ENCODE measurements at places on chromosomes 11 and 22.

DNA sequence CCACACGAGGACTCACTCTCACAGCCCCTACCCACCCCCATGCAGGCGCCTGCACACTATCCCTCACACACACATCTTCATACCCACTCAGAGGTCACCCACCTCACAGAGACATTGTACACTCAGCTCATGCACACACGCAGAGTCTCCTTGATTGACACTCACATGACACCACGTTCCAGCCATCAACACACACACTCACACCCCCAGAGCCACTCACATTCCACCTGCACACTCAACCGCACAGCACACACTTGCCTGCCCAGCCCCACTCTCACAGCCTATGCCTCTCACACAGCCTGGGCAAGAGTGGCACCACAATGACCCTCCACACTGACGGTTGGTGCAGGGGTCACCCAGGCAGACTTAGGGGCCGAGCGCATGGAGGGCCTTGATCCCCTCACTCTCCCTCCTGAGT, 2.2 kb downstream of the SPI1 start:
- DNase-seq, result no peak

DNA sequence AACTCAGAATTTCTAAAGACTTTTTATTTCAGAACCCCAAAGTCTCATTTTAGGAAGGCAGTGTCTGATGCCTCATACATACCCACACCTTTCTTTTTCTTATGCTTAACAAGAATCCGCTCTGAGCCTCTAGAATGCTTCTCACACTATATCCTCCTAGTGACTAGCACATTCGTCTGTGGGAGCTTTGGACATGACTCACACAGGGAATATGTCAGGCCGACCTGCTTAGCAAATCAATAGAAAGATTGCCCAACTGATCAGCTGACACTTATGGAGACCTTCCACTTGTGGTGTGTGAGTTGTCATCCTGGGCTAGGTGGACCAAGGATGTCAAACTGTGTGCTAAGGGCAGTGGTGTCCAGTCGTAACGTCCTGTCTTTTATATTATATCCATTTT, 129.9 kb upstream of the TTC12 start:
- DNase-seq, result no peak

DNA sequence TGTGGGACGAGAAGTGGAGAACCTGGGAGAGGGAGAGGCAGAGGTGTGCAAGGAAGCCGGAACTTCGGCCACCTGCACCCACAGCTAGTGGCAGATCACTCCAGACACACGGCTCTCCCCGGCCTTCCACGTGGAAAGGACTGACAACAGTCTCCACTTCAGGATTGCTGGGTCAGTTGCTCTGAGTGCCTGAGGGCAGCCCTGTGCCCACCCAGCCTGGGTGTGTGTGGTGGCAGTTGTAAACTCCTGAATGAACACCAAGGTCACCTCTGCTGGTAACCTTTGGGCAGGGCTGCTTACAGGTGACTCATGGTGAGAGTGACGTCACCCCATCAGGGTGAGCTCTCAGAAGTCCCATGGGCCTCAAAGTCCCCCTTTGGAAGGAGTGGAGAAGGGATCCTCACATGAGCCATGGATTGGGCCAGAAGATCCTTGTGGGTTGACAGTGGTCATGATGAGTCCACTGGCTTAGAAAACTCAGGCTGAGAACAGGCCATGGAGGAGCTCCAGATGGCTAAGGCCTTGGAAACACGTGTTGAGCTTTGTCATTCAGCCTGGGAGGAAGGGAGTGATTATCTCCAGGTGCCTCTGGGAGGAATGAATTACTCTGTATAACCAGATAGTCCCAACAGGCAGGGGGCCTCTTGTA, 71.3 kb downstream of the BCR start:
- DNase-seq, result no peak

DNA sequence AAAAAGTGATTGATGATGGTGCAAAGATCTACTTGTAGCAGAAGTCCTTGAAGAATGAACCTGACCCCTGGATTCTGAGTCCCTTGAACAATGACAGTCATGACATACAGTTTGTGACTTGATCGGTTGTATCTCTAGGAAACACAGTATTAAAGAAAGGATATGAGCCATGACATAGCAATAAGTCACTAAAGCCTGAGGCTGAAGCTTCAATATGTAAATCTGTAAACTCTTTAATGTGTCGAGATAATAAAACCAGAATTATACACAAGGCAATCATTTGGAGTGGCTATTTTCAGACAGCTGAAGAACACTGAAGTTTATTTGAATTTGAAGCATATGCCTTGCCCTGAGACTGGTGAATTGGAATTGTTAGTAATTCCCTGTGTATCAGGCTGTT, 911.5 kb upstream of the RAG2 start:
- DNase-seq, result no peak

- peak; percentile 18 for DNase-seq
These were observed 120.5 kb downstream of the CACNA1I start for GRCh38 chr22:39690881-39691605.

DNA sequence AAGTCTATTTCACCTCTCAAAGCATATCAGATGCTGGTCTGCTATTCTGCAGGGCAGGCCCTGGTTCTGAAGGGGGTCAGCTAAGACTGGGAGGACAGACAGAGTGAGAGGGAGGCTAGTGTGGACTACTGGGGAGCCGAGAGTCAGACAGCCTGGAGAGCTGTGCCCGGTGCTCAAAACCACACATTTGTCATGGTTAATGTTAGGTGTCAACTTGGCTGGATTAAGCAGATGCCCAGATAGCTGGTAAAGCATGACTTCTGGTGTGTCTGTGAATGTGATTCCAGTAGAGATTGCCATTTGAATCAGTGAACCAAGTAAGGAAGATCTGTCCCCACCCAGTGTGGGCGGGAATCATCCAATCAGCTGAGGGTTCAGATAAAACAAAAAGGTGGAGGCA, 102.6 kb downstream of the SNX19 start:
- DNase-seq, result no peak

DNA sequence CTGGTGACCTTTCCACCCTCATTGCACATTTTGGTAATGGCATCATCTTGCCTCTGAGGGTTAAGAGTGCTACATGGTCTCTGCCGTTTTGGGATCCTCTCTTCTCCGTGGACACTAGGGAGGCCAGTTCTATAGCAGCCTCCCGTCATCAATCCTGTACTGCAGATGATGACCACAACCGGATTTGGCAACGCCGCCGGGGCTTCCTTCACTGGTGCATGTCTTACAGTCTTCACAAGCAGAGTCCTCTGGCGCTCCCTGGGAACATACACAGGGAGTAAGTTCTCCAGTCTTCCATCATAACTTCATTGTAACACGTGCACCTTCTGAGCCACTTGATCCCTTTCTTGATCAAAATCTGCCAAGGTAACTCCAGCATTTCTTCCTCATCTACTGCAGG, 69.0 kb upstream of the SLC22A12 start:
- no peak for DNase-seq

DNA sequence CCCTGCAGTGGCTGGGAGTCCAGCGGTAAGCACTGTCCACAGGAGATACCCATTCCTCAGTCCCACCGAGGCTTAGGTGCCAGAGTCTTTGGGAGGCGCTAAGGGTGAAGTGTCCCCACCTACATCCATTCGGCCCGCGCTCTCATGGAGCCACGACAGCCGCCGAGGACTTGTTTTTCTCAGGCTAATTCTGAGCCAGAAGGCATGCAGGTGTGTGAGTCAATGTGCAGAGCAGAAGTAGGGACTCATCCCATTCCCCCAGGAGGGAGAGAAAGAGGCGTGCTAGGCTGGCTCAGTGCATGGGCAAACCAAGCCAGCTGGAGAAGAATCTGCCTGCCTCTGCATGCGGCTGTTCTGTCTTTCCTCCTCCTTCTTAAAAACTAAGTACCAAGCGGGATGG, 46.6 kb downstream of the KCNC1 start:
- no peak for DNase-seq
